ENCODE measurements at places on chromosomes 7 and 10.

GRCh38 chr10:91036807-91037411 lies 116.0 kb upstream of the ANKRD1 start:
- DNase-seq = no peak

DNA sequence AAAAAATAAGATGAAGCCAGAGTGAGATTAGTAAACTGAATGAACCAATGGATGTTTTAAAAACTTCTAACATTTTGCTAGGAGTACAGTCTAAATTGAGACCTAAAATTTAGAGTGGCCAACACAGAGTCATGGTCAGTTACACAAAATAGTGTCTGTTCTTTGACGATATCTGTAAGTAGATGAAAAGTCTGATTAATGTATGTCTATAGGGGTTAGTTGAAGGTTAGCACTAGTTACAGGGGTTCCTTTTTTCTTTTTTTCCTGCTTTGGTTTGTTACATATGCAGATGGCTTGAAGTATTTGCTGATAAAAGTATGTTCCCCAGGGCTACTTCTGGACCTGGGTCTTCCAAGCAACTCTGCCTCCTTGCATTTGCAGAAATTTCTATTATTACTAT lies 90.1 kb upstream of the MTPN start:
- no peak for DNase-seq

DNA sequence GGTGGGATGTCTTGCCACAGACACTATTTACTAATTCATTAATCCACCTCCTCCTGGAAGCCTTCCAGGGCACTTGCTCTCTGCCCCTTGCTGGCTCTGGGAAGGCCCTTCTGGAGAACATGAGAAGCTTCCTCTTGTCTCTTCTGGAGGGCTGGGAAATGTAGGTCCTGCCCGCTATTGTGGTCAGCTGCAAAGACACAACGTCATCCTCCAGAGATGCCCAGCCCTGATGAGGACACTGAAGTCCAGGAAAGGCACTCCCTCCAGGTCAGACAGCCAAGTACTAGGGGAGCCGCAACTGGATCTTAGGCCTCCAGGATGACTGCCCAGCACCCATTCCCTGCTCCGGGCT lies 9.6 kb upstream of the TACR2 start:
- no peak for DNase-seq

DNA sequence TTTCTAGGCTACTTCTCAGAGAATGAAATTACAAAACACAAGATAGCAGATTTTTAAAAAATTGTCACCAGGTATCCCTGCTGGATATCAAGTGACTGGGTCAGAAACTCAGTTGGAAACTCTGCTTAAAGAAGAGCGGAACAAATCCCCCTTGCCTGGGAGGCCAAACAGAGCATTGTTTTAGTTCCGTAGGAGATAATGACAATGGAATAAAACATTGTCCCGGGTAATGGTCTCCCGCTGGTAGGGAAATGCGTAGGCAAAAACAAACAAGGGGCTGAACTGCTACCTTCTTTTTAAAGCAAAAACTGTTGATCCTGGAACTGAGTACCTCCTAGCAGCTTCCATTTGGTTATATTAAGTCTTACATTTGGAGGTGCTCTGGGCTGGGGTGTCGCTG lies 21.3 kb upstream of the VAX1 start:
- DNase-seq = no peak

- no peak for DNase-seq
Measured at GRCh38 chr7:44331682-44332081, 6.3 kb upstream of the CAMK2B start.

DNA sequence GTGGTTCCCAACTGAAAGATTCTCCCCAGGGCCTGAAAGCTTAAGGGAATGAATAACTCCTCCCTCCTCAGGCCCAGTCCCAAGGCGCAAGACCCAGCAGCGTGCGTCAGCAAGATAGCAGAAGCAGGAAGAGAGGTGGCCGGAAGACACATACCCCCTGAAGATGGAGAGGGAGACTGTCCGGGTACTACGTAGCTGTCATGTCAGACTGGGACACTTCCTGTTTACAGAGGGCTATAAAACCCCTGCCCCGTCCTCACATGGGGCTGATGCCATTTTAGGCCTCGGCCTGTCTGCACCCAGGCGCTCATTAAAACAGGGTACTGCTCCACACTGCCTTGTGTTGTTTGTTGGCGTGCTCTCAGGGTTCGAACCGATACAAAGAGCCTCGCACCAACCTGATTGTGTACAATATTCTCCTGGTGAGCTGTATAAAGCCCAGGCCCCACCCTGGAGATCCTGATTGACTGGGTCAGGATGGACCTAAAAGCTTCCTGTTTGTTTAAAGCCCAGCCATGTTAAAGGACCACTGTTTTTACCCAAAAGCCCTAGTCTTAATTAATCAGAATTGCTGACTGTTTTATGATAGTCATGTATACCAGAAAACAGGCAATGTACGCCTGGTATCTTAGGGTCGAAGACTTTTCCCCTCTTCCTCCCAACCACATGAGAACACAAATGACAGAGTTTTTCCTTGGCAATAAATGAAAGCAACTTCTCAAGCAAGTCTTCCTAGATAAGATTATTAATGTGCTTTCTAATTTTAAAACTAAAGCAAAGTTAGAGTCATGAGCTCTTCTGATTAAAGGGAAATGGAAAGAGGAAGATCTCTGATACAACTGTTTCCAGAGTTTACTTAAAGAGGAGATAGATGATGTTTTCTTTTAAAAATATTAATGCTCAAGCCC lies 251.5 kb downstream of the DOCK4 start:
- DNase-seq = no peak

DNA sequence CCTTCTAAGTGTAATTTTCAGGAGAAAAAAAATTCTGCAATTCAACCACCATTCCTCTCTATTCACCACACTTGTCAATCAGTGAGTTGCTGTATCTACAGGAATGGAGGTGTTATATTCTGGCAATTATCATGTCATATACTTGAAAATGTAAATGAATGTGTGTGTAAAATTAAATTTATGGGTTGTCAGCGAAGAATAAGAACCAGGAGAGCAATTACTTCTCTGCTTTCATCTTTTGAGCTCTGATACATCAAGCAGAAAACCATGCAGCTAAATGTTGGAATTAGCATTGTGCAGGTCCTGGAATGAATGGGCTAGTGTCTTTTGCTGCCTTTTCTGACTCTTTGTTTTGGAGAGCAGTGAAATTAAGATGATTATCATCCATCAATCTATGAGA lies 207.6 kb downstream of the FOXP2 start:
- no peak for DNase-seq

DNA sequence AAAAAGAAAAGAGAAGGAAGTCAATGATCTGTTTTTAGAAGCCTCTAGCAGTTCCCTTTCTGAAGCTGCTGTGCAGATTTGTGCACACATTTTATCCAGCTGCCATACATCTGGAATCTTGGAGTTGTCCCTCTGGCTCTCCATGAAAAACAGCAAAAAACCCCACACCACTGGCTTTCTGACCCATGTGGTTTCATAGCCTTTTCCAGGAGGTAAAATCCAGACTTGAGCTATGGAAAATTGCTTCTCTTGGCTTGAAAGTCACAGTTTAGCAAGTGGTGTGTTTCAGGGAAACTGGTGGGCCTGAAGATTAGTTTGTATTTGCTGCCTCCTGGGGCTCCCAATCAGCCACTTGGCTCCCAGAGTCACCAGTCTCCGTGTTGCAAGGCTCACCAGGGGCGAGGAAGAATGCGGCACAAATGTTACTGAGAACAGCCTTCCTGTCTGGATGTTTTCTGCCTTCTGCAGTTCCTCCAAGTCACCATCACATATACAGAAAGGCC lies 50.1 kb upstream of the ADRB1 start:
- no peak for DNase-seq

- no peak for DNase-seq
Measured at GRCh38 chr7:27633062-27633461, 29.6 kb downstream of the HIBADH start.

DNA sequence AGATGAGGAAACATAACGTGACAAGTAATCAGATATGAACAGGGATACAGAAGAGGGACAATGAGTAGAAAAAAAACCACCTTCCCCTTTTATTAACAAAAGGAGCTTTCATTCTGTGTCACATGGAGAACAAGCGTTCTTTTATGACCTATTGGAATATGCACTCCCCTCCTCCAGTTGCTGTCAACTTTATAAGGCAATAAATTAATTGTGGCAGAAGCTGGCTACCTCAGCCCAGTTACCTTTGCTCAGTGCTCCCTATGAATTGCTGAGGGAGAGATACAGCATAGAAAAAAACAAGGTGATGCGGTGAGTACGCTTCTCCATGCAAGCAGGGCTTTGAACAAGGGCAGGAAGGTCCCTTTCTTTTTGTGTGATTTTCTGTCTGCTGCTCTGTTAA lies at the start of gene MGAM2:
Gene MGAM2 (plus strand): TSS at position 220 of the 400 bp plus-strand sequence. CDS start 5,156 bp downstream, outside the sequence.
- DNase-seq = no peak

DNA sequence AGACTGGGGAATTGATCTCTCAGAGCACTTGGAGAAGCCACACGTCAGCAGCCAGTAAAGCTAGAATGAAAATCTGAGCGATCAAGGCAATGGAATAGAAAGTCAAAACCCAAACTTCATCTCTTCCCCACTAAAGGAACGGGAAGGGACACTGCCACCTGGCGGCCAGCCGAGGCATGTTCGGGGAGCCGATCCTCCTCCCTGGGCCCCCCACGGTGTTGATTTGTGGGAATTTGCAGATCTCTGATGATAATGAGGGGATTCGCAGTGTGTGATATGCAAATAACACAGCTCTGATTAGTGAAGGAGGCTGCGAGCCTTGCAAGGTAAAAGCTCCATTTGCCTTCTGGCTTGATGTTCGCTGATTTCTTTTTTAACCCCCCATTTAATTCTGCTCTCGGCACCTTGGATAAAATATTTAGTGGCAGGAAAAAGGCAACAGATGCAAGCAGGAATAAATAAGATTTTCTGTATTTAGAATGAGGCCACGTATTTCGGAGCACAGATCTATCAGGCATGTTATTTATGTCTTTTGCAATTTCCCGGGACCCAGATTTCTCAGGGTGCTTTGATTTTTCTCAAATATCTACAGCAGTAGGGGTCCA lies 258.6 kb downstream of the PAXIP1 start:
- DNase-seq = peak; percentile 28

DNA sequence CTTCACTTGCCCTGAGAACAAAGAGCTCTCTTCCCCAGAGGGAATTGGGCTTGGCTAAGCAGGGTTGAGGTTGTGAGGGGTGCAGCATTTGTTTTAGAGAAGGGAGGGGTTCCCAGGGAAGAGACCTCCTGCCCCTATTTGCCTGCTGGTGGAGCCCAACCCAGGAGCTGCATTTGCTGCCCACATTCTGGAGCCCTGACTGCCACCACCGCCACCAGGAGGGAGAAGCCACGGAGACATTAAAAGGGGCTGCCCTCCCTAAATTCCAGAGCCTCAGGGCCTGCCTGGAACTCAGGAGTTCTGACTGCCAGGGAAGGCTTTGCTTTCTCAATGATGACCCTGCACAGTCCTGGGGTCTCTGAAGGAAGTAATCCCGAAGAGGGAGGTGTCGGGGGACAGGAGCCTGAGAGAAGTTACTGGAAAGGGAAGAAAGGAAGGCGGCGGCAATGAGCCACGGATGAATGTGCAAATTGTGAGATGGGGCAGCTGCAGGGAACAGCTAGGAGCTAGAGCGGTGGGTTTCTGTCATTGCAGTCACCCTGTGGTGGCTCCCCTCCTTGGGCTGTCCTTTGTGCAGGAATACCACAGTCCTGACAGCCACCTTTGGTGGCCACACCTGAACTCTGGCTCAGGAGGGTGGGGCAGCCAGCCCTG lies 51.3 kb downstream of the NEURL1 start:
- no peak for DNase-seq

DNA sequence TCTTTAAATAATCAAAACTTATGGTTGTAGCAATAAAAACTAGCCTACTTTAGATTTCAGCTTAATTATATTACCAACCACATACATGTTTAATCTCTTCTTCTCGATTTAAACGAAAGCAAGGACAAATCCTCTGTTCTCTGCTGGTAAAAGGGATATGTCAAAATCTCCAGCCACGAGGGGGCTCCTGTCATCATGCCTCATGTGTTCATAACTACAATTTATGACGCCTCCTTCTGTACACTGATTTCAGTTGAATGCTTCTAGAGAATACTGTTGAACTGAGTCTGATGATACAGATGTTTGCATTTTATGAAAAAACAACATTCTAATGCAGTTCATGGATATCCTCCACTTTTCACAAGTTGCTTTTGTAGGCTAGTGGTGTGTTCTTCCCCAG lies 220.0 kb upstream of the DPP6 start:
- no peak for DNase-seq

DNA sequence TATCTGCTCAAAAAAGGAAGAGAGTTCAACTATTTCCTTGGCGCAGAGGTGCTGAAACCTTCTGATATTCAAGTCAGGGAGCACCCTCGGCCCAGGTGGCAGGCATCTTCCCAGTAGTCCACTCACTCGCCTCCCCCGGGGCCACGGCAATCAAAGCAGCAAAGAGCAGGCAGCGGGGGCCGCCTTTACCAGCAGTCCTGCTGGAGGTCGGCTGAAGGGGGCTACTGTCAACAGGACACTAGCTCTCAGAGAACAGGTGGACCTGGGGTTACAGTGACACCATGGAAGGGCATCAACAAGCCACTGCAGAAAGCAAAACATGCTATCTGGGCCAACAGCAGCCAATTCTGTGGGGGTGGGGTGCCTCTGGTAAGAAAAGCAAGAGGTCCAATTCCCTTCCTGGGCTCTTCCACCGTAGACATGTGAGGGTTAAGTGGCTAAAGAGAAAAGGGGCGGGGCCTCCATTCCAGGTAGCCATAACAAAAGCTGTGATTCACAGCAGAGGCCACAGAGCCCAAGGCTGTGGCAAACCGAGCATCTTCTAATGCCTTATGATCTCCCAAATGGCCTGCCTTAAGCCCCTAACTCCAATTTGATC lies 9.4 kb downstream of the FZD9 start:
- no peak for DNase-seq

DNA sequence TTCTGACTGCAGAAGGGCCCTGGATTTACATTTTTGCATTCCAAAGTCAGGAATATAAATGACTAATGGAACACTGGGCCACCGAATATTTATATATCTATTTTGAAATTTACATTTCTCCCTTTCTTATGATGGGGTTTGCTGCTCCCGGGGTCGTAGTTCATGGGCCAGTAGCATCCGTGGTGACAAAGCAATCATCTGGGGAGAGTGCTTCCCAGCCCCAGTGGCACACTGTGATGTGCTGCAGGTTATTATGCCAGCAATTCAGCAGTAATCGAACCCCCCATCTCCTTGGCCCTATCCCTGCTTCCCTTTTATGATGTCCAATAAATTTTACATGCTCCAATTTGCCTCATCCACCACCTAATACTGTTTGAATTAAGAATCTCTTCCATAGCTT lies 837.5 kb downstream of the LRMDA start:
- no peak for DNase-seq

- DNase-seq = peak; percentile 62
Measured at GRCh38 chr7:26151953-26152781, at the start of gene NFE2L3. NFE2L3 (plus strand) TSS chr7:26152198; CDS start chr7:26152499, 301 bp downstream.

DNA sequence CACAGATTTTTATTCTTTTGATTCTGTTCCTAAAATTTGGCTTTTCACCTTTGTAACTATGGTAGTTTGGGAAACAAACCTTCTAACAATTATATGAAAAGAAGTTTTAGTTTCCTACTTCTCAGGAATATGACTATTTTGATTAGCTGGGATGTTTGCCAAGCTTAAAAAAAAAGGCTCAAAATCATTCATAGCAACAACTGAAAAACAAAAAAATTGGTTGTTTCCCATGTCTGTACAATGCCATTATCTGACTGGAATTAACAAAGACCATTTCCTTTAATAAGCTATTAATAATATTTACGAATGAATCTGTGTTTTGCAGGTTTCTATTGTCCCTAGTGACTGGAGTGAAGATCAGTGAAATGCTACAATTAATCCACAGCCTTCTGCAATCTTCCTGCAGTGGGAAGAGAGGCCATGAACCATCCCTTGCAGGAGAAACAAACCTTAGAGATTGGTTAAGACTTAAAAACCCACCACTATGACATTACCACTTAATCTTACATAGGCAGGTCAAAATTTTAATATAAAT lies 4.2 kb downstream of the PURB start:
- DNase-seq = no peak

- DNase-seq = no peak
Measured at GRCh38 chr10:1604246-1604645, 133.1 kb downstream of the ADARB2 start.
